ENCODE measurements at places on chromosomes 3 and 15.
A peak's percentile ranks its signal among the peaks of the same experiment; 100 is the strongest.

- no peak for DNase-seq
These were observed 284.5 kb upstream of the TLE3 start for GRCh38 chr15:70382009-70382749.

GRCh38 chr3:60391292-60391691 is 860.0 kb downstream of the FHIT start:
- DNase-seq: peak; percentile 6

DNA sequence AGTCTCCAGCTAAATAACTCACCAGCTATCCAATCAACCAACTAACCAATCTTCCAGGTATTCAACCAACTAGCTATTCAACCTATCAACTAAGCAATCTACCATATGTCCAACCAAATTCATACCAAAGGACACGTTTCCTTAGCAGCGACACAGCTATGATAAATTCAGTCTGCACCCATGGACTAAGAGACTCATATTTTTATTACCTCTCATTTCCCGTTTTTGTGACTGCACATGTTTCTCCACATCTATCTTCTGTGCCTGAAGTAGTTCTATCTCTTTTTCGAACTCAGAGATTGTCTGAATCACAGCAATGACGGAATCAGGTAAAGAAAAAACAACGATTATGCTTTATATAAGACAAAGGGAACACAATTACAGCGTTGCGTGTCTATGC is 34.0 kb upstream of the GNB5 start:
- DNase-seq: no peak

- DNase-seq: peak; percentile 74
These were observed 88.5 kb downstream of the XXYLT1 start for GRCh38 chr3:195182470-195182795.

GRCh38 chr3:135965506-135966270 is at the start of gene PPP2R3A:
Gene PPP2R3A, plus strand, starts transcription at chr3:135965728. Its CDS starts 35,771 bp downstream, at chr3:136001499.
- DNase-seq: peak; percentile 86

- peak; percentile 74 for DNase-seq
These were observed 57.6 kb downstream of the PDCD6IP start for GRCh38 chr3:33855884-33856546.

GRCh38 chr15:61169904-61170695 is 59.0 kb downstream of the RORA start:
- no peak for DNase-seq

- DNase-seq: peak; percentile 39
These were observed 1.0 kb downstream of the C15orf61 start for GRCh38 chr15:67521783-67522568.

GRCh38 chr3:70201975-70202374 is 110.5 kb downstream of the MDFIC2 start:
- no peak for DNase-seq

- no peak for DNase-seq
These were observed 74.0 kb upstream of the SNRPA1 start for GRCh38 chr15:101368861-101369642.

DNA sequence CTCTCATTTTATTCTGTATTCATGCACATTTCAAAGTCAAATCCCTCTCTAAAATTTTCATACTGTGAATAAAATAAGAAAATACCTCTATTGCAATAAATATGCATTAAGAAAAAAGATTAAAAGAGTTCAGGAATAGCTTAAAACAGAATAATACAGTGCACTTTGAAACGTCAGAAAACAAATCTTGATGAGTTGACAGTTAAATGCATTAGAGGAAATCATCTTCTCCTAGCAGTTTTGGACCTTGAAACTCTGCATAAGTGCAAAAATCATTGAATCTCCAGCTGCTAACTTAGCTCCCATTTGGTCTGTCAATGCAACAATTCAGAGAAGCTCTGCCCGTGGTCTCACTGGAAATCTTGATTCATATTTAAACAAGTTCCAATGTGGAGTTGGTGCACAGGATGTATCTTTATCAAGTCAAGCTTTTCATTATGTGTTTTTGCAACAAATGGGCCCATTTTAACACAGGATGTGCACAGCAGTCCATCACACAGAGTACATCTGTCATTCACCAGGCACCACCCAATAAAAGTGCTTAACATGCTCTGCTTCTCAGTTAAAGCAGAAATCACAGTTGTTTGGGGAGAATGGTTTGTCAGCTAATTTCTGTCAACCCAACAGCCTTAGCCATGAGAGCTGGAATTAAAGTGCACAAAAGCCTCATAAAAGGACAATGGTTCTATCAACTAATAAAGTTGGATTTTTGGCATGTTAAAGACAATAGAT is 98.8 kb upstream of the ARRDC4 start:
- DNase-seq: no peak
